ENCODE measurements at places on chromosomes 4 and X. TPM values are rescaled to one million over a fixed set of nuclear protein-coding genes. Genes with fewer than 3 reads are reported as not detected.

Gene DGAT2L6
- total RNA-seq = not detected

Gene PIR
- 21.3 TPM for total RNA-seq

Gene IL2
- total RNA-seq = not detected

Gene SHISA3
- 0.33 TPM for total RNA-seq

Gene GAB3
- total RNA-seq = 4.1 TPM

- no peak overlapping the region for H3K27ac ChIP-seq
- no peaks in the 10 kb centered on the region for H3K36me3 ChIP-seq
- H3K4me3 ChIP-seq = no peak overlapping the region
- H3K27me3 ChIP-seq = no peaks in the 10 kb centered on the region
- peak; percentile 56 for DNase-seq
Measured at GRCh38 chrX:22577181-22577580, 304.5 kb downstream of the CBLL2 start.

GRCh38 chr4:29278585-29278984 is 1441.6 kb upstream of the PCDH7 start:
- no peak overlapping the region for H3K27ac ChIP-seq
- no peaks in the 10 kb centered on the region for H3K4me1 ChIP-seq
- H3K27me3 ChIP-seq = no peaks in the 10 kb centered on the region
- DNase-seq = peak; percentile 50
- H3K4me3 ChIP-seq = no peak overlapping the region

DNA sequence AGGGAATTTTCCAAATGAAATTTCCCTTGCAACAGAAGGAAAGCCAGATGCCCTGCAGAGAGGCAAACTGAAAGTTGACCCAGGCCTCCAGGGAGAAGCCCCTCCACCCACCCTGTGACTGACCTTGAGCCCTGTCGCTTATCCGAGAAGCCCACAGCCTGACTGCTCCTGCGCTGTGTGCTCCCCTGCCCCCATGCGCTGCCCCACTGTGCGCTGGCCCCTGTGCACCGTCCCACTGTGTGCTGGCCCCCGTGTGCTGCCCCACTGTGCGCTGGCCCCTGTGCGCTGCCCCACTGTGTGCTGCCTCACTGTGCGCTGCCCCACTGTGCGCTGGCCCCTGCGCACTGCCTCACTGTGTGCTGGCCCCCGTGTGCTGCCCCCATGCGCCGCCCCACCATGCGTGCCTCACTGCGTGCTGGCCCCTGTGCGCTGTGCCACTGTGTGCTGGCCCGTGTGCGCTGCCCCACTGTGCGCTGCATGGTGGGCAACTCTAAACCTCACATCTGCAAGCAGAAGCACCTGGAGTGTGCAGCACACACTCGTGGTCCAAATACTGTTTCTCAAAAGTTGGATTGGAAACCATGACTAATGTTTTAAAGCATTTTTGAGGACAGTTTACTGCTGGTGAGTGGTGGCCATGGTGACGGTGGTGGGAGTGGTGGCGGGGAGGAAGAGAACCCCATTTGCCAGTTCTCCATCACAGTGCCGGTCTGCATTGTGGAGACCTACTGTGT is 8.3 kb upstream of the GRPEL1 start:
- no peaks in the 10 kb centered on the region for H3K36me3 ChIP-seq
- no peaks in the 10 kb centered on the region for H3K4me1 ChIP-seq
- H3K4me3 ChIP-seq = no peak overlapping the region
- no peaks in the 10 kb centered on the region for H3K27me3 ChIP-seq
- peak; percentile 40 for DNase-seq
- no peak overlapping the region for H3K27ac ChIP-seq

DNA sequence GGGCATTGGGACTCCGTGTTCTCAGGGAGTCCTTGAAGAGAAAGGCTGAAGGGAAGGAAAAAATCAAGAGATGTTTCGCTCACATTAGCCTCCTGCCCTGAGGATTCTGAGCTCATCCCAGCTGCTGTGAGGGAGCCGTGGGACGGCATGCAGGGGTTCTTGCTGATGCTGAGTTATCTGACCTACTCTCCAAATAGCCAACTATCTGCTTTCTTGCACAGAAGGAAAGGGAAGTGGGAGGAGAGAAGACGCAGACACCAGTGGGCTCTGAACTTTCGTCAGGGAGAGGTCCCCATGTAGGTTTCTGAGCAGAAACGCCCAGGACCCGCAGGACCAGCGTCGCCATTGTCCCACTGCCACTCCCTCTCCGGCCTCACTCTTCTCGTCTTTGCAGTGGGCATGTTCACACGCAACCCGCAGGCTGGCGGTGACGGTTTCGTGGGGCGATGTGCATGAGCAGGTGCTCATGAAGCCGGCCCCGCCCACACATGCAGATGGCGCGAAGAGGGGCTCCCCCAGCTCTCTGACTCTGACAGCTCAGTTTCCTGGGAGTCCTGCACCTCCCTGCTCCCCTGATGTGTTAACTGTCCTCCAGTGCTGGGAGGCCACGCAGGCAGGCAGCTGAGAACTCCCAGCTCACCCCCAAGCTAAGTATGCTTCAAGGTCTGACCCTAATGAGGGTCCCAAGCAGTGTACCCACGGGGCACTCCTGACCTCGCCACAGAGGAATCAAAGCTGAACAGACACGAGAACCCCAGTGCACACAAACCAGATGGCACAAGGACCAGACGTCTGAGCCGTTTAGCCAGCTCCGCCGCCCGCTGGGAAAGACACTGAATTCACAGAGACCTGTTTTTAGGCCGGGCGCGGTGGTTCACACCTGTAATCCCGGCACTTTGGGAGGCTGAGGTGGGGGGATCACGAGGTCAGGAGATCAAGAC is 13.6 kb upstream of the ABLIM2 start:
- no peak overlapping the region for H3K4me3 ChIP-seq
- H3K4me1 ChIP-seq = no peaks in the 10 kb centered on the region
- no peak overlapping the region for H3K27ac ChIP-seq
- H3K27me3 ChIP-seq = peaks cover 3% of the 10 kb centered on the region

- no peaks in the 10 kb centered on the region for H3K4me1 ChIP-seq
- no peak overlapping the region for H3K4me3 ChIP-seq
- H3K27ac ChIP-seq = no peak overlapping the region
- no peaks in the 10 kb centered on the region for H3K36me3 ChIP-seq
- H3K27me3 ChIP-seq = no peaks in the 10 kb centered on the region
Measured at GRCh38 chr4:170497689-170498088, 407.9 kb upstream of the AADAT start.

DNA sequence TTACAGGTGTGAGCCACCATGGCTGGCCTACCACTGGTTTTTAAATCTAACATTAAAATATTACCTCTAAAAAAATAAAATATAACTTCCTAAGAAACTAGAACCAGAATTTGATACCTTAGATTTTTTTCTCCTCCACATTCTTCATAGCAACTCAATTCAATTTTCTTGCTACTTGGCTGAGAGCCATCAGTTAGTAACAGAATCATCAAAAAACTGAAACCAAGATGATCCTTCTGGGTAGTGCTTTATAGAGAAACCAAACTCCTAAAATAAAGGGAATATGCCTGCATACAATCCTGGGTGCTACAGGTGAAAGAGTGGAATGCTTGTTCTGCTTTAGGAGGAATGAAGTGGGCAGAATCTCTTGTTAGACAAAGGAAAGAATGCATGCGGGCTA is 64.4 kb downstream of the RPS3A start:
- H3K27me3 ChIP-seq = no peaks in the 10 kb centered on the region
- peaks cover 12% of the 10 kb centered on the region for H3K4me1 ChIP-seq
- H3K36me3 ChIP-seq = no peaks in the 10 kb centered on the region
- H3K27ac ChIP-seq = no peak overlapping the region
- no peak overlapping the region for H3K4me3 ChIP-seq
- no peak for DNase-seq
